Gastroesophageal sphincter (tissue), 4 donors: ENCODE measurements at places on chromosomes 7 and 10. TPM values are rescaled to one million over a fixed set of nuclear protein-coding genes. Genes with fewer than 3 reads are reported as not detected.

The LRIT1 gene
- not detected for total RNA-seq

The CALN1 gene
- total RNA-seq, result not detected

The TEX47 gene
- total RNA-seq, result not detected

The JCAD gene
- 21.0 TPM for total RNA-seq

The TRUB1 gene
- total RNA-seq, result 16.8 TPM

The ASB4 gene
- not detected for total RNA-seq

The GRM3 gene
- total RNA-seq, result not detected

The MYH16 gene
- total RNA-seq, result not detected

The SLC16A12 gene
- total RNA-seq, result 11.7 TPM
